ENCODE measurements at places on chromosomes 6 and 20.

- DNase-seq: no peak
Observed at GRCh38 chr6:33827546-33828451, 24.0 kb upstream of the MLN start.

DNA sequence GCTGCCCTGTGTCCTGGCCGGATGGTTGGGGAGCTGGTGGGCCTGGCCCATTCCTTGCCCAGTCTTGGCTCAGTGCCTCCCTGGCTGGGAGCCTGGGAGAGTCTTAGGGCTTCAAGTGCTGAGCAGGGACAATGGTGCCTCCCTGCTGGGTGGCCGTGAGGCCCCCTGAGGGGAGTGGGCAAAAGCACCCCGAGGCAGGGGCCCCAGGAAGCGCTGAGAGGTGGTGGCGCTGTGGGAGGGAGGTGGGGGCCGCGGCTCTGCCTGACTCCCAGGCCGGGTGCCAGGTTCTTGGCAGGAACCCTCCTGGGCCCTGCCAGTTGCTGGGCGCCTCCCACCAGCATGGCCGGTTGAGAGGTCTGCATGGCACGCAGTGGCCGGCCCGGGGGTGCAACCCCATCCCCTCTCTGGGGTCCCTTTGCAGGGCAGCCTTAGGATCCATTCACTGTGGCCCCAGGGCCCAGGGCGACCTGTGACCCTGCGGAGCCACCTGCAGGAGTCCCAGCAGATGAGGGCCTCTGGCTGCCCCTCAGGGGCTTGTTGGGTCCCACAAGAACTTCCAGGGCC is 9.2 kb upstream of the RPS21 start:
- no peak for DNase-seq

- DNase-seq: no peak
Observed at GRCh38 chr6:159304641-159305040, 135.4 kb downstream of the FNDC1 start.

GRCh38 chr6:134746140-134746539 is 203.8 kb downstream of the ALDH8A1 start:
- DNase-seq: no peak

DNA sequence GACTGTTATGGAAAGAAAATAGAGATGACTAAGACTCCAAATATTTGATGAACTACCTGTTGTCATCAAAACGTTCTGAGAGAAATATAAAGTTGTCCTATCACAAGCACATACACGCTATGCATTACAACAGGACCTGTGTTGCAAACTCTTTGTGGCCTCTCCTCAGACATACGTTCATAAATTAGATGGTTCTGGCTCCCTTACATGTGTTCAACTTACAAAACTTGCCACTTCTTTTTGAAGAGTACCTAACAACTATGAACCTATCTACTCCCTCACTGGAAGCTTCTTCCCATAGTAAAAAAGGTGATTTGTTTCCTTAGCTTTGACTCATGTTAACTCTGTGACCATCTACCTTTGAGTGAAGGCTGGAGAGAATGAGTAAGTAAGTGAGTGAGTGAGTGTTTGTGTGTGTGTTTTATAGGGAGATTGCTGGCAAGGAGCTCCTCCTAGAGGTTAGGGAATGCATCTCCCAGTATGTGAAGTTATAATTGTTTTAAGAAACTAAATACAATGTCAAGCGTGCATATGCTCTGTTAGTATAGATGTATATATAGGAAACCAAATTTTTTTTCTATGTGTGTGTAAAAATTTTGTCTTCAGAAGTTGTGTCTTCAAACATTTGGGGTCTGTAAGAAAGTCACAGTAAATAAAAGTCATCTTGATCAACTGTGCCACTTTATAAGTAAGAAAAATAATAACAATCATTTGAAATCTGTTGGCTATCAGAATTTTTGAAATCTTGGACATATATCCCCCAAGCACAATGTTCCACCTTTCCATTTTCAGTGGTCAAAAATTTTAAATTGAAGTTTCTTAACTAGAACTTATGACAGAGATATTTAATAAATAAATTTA is 1211.1 kb upstream of the GJE1 start:
- DNase-seq: peak; percentile 8

DNA sequence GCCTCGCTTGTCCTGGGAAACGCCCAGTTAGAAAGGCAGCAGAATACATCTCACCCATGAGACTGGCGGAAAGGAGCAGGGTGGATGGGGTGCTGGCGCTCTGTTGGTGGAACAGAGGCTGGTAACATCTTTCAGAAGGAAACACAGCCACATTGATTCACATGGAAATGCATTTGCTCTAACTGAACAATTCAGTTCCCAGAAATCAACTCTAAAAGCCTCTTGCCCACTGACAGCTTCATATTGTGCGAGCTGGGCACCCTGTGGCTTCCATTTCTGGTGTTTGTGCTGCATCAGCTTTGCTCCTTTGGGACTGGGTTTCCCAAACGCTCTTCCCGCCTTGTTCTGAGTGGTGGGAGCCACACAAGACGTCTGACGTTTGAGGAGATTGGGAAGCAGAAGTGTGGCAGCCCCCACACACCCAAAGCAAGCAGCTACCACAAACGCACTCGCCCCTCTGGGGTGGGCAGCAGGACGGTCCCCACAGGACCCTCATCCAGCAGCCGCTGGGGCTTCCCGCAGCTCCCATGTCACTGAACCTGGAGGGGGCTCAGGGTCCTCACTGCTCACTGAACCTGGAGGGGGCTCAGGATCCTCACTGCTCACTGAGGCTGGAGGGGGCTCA is 229.5 kb downstream of the ERMARD start:
- no peak for DNase-seq

- DNase-seq: no peak
Observed at GRCh38 chr6:12769556-12770256, 53.1 kb downstream of the PHACTR1 start.

DNA sequence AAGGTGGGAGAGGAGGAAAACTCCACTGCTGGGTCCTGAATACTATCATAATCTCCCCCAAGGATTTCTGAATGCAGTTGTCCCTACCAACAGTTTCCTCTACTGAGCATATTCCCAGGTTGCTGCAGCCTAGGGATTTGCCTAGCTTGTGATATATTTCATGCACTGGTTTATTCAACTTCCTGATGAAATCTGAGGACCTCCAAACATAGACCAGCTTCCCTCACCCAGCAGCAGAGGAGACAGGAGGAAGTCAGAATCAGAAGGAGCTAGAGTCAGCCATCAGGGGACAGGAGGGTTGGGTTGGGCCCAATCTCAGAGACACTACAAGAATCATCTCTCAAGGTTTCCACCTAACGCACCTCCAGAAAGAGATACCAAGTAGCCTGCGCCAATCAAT is 138.4 kb upstream of the TOP1 start:
- DNase-seq: no peak

DNA sequence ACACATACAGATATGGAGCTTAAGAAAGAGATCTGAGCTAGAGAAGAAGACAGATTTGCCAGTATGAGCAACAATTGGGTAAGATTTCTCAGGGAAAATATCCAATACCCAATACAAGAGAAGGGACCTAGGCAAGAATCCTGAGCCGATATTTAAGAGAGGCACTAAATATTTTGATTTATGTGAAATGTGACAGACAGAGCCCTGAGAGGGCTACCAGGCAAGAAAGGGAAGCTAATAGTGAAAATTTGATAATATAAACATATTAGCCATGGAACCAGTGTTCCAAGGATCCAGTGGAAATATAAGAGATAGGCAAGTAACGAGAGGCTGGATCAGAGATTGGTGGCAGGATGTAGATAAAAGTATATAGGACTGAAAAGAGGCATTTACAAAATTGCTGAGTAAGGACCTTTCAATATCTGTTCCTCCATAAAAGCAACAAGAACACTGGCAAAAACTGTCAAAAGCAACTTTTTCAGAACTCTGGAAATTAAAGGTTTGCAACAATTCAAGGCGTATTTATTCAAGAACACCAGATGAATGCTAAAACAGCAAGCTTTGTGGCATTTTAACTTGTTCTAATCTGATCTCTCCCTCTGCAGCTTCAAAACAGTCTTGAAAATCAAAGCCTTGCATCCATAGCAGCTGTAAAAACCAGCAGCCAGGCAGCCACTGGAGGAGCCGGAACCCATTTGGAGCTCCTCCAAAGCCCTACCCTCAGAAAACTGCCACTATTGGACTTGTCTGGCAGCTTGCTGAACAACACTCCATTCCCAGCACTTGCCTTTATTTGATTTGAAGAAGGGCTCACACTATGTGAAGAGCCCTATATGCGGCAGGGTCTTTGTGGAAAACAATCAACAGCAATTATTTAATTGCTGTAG is 58.8 kb downstream of the REV3L start:
- DNase-seq: no peak

GRCh38 chr6:2073476-2073875 is 171.9 kb downstream of the GMDS start:
- DNase-seq: no peak

- no peak for DNase-seq
Observed at GRCh38 chr6:144344646-144345045, 59.5 kb downstream of the UTRN start.

DNA sequence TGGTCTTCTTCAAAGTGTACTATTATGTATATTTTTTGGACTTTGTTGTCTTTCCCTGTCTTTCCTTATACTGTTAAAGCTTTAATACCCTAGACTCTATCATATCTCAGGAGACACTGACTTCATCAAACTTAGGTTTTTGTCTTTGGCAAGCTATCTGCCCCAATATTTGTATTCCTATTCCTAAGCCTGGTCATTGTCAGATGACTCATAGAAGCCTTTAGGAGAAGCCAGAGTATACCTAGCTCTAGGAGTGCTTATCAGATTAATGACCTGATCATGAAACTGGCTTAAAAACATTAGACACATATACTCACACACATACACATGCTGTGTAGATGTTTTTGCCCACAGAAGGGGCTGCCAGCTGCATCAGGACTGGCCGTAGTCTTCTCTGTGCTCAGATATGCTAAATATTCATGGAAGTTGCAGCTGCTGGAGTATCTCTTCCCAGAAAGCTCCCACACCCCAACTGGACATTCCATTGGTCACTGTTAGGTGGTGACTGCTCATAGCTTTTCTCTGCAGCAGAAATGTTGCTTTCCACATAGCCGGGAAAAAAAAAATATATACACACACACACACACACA is 102.0 kb downstream of the ANKS1A start:
- DNase-seq: no peak

GRCh38 chr6:147563472-147563871 is 55.0 kb downstream of the SAMD5 start:
- no peak for DNase-seq

- DNase-seq: no peak
Observed at GRCh38 chr6:14791526-14791925, 454.3 kb upstream of the JARID2 start.

DNA sequence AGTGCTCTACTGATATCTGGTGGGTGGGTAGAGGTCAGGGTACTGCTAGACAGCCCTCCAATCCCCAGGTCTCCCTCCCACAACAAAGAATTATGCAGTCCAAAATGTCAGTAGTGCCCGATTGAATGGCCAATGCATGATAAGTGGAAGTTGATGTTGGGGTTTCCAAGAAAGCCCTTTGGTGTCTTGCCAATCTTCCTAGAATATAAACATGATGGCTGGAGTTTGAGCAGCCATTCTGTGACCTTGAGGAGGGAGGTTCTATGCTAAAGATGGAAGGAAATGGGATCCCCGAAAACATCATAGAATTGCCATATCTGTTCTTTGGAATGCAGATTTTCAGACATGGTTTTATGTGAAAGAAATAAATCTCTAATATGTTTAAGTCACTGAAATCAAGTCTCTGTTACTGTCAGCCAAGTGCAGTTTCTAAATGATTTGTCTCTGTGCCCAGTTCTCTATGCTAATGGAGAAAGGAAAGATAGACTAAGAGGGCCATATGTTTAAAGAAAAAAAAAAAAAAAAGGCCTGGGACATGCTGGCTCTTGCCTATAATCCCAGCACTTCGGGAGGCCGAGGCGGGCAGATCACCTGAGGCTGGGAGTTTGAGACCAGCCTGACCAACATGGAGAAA is 32.8 kb upstream of the PTPN1 start:
- no peak for DNase-seq

GRCh38 chr20:63258781-63259180 is 4.5 kb upstream of the NKAIN4 start:
- no peak for DNase-seq

- no peak for DNase-seq
Observed at GRCh38 chr6:39806278-39806677, 14.1 kb downstream of the DAAM2 start.

DNA sequence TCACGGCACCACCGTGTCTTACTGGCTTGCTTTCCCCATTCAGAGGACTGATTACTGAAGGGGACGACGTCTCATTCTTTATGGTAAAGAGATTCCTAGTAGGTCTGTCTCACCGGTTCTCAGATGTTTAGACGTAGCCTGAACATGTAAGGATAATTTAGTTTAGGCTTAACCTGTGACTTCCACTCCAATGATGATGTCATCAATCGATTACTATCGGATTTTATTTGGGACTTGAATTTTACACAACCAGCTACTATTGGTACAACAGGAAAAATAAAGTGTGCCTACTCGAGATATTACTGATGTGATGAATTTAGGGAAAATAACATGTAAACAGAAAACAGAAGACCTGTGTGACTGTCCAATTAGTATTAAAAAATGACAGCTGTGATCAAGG is 4.5 kb upstream of the SSR1 start:
- DNase-seq: no peak

DNA sequence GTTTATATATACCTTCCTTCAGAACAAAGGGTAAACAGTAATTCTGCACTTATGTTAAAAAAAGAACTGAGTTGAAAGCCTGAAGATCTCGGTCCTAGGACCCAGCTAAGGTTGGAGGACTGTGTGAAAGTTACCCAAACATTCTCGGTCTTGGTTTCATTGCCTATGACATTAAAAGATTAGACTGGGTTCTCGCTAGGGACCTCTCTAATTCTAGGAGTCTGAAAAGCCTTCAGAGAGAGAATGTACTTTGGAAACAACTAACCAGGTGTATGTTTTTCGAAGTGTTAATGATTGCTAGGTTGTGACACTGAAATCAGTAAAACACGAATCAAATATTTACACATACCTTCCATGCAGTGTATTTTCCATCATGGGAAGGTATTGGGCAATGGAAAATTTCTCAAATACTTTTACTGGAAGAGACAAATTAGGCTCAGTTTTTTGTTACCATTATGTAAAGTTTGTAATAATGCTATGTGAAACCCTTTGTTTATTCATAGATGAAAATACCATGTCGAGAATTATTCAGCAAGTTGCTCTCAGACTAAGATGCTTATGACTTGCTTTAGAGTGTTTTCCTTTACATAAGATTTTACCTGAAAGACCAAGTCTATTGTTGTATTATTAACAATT is 113.7 kb upstream of the LOC128125822 start:
- DNase-seq: no peak

All from NCI-H2081 treated with DMSO at 0.1 percent for 48 hours (cell line).